SK-N-SH treated with all-trans-retinoic acid at 6 μM for 48 hours (cell line): ENCODE measurements at places on chromosomes 5 and 9.

GRCh38 chr5:134530301-134531077 lies 5.0 kb downstream of the JADE2 start:
- no peak for ATAC-seq

DNA sequence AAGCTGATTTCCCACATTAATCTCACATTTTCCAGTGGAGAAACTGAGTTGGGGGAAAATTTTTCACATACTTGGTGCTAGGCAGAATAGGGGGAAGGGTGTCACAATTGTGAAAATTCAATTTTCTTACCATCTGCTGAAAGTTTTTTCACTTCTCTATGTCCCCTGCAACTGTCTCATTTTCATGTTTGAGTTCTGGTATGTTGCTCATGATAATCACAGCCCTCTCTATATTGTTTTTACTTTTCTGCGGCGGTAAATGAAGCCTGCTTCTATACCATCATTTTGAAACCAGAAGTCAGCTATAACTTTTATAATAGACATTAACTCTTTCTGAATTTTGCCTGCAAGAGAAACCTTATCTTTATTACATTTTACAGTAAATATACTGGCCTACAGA lies 1664.5 kb downstream of the EFNA5 start:
- no peak for ATAC-seq

- ATAC-seq, result no peak
These were observed 26.7 kb upstream of the EPB41L4A start for GRCh38 chr5:112445626-112446350.

DNA sequence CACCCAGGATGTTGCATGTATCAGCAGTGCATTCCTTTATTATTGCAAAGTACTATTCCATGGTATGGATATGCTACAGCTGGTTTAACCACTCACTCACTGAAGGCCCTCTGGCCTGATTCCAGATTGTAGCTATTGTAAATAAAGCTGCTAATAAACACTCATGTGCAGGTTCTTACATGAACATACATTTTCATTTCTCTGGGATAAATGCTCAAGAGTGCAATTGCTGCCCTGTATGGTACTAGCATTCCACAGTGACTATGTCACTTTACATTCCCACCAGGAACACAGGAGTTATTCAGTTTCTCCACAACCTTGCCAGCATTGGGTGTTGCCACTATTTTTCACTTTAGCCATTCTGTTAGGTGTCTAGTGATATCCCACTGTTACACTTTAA lies 267.6 kb downstream of the SPOCK1 start:
- ATAC-seq, result no peak

GRCh38 chr5:112998296-112998695 lies 21.7 kb downstream of the DCP2 start:
- ATAC-seq, result no peak

- no peak for ATAC-seq
These were observed 20.9 kb downstream of the ZBED3 start for GRCh38 chr5:77066184-77066583.

GRCh38 chr9:3457175-3457574 lies 68.6 kb downstream of the RFX3 start:
- no peak for ATAC-seq

GRCh38 chr9:34520096-34520495 lies 2.7 kb downstream of the ENHO start:
- ATAC-seq, result no peak

GRCh38 chr5:11385251-11385900 lies 518.9 kb downstream of the CTNND2 start:
- ATAC-seq, result no peak

- no peak for ATAC-seq
These were observed 251.5 kb downstream of the FSTL4 start for GRCh38 chr5:133360693-133361472.
